ENCODE measurements at places on chromosomes 5 and 9.
A peak's percentile ranks its signal among the peaks of the same experiment; 100 is the strongest.

- DNase-seq: no peak
Measured at GRCh38 chr5:136453986-136454758, 88.8 kb upstream of the TRPC7 start.

DNA sequence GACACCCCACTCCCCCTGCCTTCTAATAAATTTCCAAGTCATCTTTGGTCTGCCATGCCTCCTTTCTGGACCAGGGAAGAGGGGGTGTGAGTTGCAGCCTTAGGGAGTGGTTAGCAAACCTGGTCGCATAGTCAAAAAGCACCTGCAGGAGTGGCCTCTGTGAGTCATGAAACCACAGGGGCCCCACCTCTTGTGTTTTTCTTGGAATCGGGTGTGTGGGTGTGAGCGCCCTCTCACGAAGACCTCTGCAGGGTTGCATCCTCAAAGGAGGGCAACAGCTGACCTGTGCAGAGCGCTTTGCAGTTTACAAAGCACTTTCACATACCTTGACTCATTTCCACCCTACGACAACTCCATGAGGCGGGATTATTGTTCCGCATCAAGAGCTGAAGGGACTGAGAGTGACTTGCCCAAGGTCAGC, 36.8 kb upstream of the TEX48 start:
- DNase-seq: peak; percentile 51

DNA sequence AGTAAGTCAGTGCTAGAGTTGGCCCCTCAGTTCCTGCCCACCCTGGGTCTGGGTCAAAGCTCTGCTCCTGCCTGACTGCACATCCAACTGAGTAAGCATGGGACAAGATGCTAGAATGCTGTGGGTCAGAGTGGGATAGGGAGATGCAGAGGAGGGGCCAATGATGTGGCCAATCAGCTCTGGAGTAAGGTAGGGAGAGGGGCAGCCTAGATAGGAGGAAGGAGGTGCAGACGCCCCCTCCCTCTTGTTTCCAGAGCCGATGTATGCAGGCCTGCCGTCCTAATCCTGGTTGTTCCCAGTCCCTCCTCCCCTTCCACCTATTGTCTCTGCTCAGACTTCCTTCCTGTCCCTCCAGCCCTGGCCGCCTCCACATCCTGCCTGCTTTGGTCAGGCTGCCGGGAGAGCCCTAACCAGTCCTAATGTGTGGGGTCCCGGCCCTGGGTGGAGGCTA, 1.3 kb downstream of the ARAP3 start:
- no peak for DNase-seq

GRCh38 chr9:112750764-112751055, 150 bp downstream of the SNX30 start:
- no peak for DNase-seq

DNA sequence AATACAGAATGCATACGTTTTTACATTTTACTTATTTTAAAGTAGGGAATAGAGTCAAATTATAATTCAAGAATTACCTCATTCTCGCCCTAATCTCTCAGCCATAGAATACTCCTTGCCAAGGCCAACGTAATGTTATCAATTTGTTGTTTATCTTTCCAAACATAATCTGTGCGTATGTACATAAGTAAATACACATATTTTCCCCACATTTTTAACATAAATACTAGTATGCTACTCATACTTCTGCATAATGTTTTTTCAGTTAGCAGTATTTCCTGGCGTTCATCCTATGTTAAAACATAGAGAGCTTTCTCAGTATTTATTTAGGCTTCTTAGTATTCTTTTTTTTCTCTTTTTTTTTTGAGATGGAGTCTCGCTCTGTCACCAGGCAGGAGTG, 28.8 kb downstream of the RBM27 start:
- DNase-seq: no peak

- DNase-seq: no peak
Measured at GRCh38 chr5:130777794-130778193, 387.3 kb downstream of the HINT1 start.

DNA sequence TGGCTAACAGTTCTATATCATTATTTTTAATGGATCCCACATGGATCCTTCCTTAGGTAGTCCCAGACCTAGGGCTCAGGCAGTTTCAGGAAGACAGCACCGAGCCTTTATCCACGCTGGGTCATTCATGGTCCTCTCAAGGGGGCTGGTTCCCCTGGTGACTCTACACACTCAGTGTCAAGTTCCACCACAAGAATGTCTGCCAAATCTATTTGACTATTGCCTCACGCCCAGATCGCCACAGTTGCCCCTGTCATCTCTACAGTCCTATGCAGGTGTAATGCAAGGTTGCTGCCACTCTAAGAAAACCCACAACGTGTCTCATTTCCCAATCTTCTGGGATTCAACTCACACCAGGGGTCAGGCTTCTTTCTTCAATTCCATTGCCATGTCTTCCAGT, 8.0 kb upstream of the ZNF366 start:
- DNase-seq: no peak

DNA sequence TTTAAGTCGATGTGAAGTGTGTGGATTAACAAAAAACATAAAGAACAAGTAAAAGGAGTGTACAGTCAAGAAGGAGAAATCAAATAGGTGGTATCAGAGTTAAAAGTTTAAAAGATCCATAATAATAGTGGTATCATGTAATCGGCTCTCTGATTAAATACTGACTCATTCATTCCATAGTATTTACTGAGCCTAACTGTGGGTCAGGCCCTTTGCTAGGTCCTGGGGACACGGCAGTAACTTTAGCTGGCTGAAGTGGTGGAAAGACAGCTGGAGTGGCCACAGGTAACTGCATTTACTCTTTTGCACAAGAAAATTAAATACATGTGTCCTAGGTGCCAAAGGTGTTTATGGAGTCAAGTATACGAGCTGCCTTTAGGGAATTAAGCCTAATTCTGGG, 124.0 kb downstream of the GNAQ start:
- DNase-seq: no peak

GRCh38 chr5:34738381-34738780, 82.3 kb downstream of the RAI14 start:
- no peak for DNase-seq

GRCh38 chr5:38601133-38601862, 44.9 kb upstream of the LIFR start:
- DNase-seq: no peak

- no peak for DNase-seq
Measured at GRCh38 chr5:36657563-36657995, 51.2 kb downstream of the SLC1A3 start.

DNA sequence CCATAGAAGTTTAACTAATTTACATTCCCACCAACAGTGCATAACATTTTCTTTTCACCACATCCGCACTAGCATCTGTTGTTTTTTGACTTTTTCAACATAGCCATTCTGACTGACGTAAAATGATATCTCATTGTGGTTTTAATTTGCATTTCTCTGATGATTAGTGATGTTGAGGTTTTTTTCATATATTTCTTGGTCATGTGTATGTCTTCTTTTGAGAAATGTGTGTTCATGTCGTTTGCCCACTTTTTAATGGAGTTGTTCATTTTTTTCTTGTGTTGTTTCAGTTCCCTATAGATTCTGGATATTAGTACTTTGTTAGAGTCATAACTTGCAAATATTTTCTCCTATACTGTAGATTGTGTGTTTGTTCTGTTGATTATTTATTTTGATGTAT, 163.4 kb downstream of the FER start:
- no peak for DNase-seq

- DNase-seq: no peak
Measured at GRCh38 chr5:8137941-8138550, 269.1 kb downstream of the MTRR start.

GRCh38 chr9:124973807-124974206, 32.9 kb upstream of the GOLGA1 start:
- DNase-seq: no peak

- DNase-seq: no peak
Measured at GRCh38 chr5:38707352-38708210, 138.2 kb upstream of the OSMR start.

- no peak for DNase-seq
Measured at GRCh38 chr5:168989731-168990505, 311.0 kb downstream of the SLIT3 start.

- DNase-seq: no peak
Measured at GRCh38 chr9:107137495-107138202, 145.4 kb upstream of the RAD23B start.

DNA sequence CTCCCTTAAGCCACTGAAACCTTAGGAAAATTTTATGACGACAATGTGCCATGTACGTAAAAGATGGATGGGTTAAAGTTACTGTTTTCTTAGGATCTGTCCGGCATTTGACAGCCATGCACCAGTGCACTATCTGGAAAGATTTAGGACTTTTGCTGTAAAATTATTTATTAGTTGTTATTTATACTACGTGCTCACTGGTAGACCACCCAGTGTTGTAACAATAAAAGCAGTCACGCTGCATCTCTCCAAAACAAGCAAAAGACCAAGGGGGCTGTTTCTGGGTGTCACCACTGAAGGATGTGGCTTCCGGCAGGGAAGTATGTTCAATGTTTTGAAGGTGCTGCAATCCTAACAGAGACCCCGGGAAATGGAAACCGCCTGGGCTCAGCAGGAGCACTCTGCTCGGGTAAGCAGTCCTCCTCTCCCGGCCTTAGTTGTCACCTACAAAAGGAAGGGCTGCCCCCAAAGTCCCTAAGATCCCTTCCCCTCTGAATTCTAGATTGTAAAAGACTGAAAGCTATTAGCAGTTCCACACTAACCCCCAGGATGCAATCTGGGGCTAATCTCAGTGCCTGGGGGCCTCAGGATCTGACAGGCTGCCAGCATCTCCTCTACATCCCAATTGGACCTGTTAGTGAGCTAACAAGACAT, 38.6 kb downstream of the SAXO1 start:
- DNase-seq: no peak

GRCh38 chr5:116482394-116482793, 92.2 kb downstream of the SEMA6A start:
- DNase-seq: no peak

GRCh38 chr9:115694991-115695390, 458.6 kb upstream of the PAPPA start:
- no peak for DNase-seq

DNA sequence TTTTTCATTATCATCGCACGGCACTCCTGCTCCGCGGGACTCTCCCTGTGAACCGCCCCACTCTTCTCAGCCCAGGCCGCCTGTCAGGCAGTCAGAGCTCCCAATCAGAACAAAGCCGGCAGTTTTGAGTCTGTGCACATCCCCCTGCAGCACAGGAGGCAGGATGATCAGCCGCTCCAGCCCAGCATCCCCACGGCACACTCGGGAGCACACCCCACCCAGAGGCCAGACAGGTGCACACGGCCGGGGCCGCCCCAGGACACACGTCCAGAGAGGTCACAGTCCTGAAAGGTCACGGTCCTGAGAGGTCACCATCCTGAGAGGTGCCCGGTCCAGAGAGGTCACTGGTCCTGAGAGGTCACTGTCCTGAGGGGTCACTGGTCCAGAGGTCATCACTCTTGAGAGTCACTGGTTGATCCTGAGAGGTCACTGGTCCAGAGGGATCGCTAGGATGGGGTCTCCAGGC, 8.4 kb downstream of the TPPP start:
- no peak for DNase-seq

DNA sequence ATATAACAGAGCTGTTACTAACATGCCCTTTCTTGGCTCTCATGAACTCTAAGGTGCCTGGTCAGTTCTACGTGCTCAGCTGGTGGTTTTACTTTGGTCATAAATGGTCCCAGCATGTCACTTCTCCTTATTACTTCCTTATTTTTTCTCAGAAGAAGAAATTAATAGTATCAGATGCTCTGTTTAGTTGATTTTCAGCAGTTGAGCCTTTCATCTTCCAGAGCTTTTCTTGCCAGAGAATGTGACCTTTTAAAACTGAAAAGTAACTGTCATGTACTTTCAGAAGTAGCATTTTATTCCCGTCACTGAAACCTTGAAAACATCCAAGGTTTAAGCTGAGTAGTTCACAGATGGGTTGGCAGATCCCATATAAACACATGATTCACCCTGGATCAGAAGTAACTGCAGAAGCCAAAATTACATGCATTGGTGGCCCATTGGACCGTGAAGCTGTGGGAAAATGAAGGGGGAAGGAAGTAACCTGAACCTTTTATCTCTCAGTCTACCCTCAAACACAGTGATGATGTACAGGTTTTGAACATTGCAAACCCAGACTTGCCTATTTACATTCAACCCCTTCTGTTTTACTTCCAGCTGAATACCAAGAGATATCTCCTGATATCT, 50.5 kb downstream of the HACD4 start:
- no peak for DNase-seq

GRCh38 chr5:52878656-52879055, 90.9 kb downstream of the ITGA1 start:
- DNase-seq: no peak

GRCh38 chr9:136203408-136204144, 1.4 kb downstream of the LHX3 start:
- DNase-seq: no peak

DNA sequence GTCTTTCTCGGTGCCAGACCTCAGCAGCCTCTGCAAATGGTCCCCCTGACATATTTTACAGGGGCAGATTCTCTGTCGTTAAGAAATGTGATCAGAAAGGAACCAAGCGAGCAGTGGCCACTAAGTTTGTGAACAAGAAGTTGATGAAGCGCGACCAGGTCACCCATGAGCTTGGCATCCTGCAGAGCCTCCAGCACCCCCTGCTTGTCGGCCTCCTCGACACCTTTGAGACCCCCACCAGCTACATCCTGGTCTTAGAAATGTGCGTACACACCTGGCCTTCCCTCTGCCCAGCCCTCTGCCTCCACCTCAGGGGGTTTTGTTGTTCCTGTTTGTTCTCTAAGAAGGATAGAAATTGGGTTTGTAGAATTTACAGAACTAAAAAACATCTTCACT, 77.3 kb upstream of the OTULINL start:
- no peak for DNase-seq

GRCh38 chr9:133278161-133279114, 3.4 kb upstream of the ABO start:
- DNase-seq: no peak

- no peak for DNase-seq
Measured at GRCh38 chr5:84260939-84261338, 123.7 kb downstream of the EDIL3 start.

DNA sequence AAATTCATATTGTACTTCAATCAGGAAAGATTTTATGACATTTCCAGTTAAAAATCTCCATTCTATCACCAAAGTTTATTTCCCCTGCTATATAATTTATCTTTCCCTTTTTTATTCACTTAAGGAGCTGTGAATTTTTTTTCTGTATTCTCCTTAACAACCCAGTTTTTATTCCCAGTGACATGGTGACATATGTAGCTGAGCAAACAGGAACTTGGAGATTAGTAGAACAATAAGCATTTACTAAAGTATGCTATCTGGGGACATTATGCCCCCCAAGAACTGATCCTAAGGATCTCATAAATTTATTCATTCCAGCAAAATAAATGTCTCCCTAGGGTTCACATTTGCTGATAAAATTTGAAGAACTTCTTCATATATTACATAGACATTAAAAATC, 1044.0 kb upstream of the CDH6 start:
- DNase-seq: no peak

GRCh38 chr9:129309906-129310305, 131.8 kb upstream of the IER5L start:
- DNase-seq: no peak

All from T-cell (primary cell).